ENCODE measurements at places on chromosomes 1 and 21.

- no peak for DNase-seq
Observed at GRCh38 chr21:31034378-31034777, 3.9 kb downstream of the KRTAP19-8 start.

- no peak for DNase-seq
Observed at GRCh38 chr1:154434346-154435085, 29.4 kb downstream of the IL6R start.

DNA sequence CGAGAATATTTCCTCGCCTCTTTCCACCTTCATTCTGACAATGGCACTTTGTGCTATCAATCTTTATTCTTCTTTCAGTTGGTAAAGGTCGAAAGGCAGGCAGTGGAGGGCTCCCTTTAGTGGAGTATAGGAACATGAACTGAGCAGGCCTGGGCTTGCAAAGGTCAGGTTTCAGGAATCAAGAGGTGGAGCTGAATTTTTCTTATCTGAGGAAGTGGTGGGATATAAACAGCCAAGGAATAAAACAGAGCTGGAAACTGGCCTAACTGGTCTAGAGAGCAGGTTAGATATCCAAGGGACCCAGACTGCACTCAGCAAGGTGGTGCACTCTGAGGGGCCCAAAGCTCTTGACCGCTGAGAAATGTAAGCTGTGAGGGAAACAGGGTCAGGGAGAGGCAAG lies 99.1 kb downstream of the PLA2G4A start:
- DNase-seq, result no peak

GRCh38 chr1:154865442-154866256 lies 4.4 kb downstream of the KCNN3 start:
- DNase-seq, result no peak

- DNase-seq, result no peak
Observed at GRCh38 chr1:37509181-37509580, 5.4 kb downstream of the MEAF6 start.

- no peak for DNase-seq
Observed at GRCh38 chr1:197763307-197763706, 12.0 kb downstream of the DENND1B start.

GRCh38 chr1:36920801-36921405 lies 113.4 kb downstream of the GRIK3 start:
- DNase-seq, result no peak

GRCh38 chr1:228901936-228902681 lies 166.8 kb downstream of the RHOU start:
- no peak for DNase-seq

GRCh38 chr1:112618721-112619517 lies at the start of gene ST7L:
TSS of gene ST7L (minus strand) at chr1:112619141. CDS start at chr1:112619113, 28 bp downstream.
- no peak for DNase-seq

Data from NCI-H1436 treated with DMSO at 0.1 percent for 48 hours (cell line).